IPS DF 6.9 (cell line): ENCODE measurements at places on chromosomes 4 and X.

GRCh38 chr4:55854129-55854528 is 681 bp downstream of the EXOC1 start:
- DNase-seq, result no peak

- no peak for DNase-seq
These were observed 26.5 kb upstream of the IRAK1 start for GRCh38 chrX:154046031-154046781.

- DNase-seq, result no peak
These were observed 113.4 kb downstream of the FBXO8 start for GRCh38 chr4:174170091-174170490.

- DNase-seq, result no peak
These were observed 70.9 kb downstream of the HTT start for GRCh38 chr4:3145234-3145924.

- no peak for DNase-seq
These were observed 2.9 kb upstream of the REELD1 start for GRCh38 chr4:146211440-146211839.

GRCh38 chr4:147596981-147597380 is 20.2 kb upstream of the TMEM184C start:
- DNase-seq, result no peak

DNA sequence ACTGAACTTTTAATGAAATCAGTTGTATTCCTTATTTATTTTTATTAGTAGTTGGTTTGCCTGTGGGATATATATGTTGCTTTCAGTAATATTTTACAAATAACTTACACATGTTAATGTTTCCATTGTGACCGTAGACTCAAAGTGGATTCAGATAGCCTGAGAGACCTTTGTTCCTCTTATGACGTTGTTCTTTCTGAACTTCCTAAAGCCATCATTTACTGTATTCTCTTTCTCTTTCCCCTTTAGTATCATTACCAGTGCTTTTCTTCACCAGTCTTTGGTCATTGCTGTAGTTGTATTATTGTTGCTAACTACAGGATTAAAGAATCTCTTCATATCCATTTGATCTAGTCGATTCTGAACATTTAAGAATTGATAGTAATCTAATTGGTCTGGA is 4.3 kb downstream of the STIM2 start:
- no peak for DNase-seq

DNA sequence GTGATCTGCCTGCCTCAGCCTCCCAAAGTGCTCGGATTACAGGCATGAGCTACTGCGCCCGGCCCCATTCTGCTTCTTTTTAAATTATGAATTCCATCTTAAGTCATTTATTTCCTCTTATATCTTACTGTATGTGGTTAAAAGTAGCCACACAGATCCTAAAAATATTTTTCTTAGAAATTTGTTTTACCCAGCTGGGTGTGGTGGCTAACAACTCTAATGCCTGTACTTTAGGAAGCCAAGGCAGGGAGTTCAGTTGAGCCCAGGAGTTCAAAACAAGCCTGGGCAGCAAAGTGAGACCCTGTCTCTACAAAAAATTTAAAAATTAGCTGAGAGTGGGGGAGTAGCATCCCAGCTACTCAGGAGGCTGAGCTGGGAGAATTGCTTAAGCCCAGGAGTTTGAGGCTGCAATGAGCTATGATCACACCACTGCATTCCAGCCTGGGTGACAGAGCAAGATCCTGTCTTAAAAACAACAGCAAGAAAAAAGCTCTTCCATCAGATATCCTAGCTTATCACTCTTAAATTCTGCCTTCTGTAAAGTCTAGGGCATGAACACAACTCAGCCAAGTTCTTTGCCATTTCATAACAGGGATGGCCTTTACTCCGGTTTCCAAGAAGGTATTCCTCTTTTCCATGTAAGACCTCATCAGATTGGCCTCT is 15.1 kb upstream of the AFF1 start:
- no peak for DNase-seq

- no peak for DNase-seq
These were observed 18.3 kb downstream of the STIM2 start for GRCh38 chr4:26878794-26879391.

DNA sequence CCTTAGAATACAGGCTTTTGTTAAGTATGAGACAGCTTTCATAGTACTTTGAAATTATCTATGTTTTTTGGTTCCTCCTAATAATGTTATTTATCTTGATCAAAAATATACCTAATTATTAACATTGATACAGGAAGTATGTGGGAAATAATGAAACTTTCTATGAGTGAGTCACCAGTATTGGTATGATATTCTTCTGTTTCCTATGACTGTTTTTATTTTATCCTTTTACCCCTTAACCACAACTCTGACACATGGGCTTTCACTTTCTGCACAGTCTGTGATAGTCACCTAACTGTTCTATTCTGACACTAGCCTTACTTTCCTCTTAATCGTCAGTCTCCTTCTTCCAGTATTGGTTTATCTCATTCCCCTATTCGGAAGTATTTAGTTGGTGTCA is 4.7 kb downstream of the THAP9 start:
- no peak for DNase-seq
